ENCODE measurements at places on chromosomes 5 and 9.

GRCh38 chr9:133160742-133161546 is 2.8 kb downstream of the GBGT1 start:
- no peak for DNase-seq

- no peak for DNase-seq
Observed at GRCh38 chr5:11878814-11879213, 25.4 kb downstream of the CTNND2 start.

GRCh38 chr9:104795857-104796256 is 31.9 kb downstream of the NIPSNAP3B start:
- DNase-seq = no peak

GRCh38 chr5:102754767-102755431 is at the start of gene PAM:
Gene PAM, plus strand, starts transcription at chr5:102755305. Its CDS starts 110,891 bp downstream, at chr5:102866196.
- peak; percentile 51 for DNase-seq

GRCh38 chr5:170612256-170612678 is 108.4 kb downstream of the KCNIP1 start:
- DNase-seq = no peak

GRCh38 chr5:61257421-61257820 is 74.6 kb upstream of the ZSWIM6 start:
- no peak for DNase-seq

DNA sequence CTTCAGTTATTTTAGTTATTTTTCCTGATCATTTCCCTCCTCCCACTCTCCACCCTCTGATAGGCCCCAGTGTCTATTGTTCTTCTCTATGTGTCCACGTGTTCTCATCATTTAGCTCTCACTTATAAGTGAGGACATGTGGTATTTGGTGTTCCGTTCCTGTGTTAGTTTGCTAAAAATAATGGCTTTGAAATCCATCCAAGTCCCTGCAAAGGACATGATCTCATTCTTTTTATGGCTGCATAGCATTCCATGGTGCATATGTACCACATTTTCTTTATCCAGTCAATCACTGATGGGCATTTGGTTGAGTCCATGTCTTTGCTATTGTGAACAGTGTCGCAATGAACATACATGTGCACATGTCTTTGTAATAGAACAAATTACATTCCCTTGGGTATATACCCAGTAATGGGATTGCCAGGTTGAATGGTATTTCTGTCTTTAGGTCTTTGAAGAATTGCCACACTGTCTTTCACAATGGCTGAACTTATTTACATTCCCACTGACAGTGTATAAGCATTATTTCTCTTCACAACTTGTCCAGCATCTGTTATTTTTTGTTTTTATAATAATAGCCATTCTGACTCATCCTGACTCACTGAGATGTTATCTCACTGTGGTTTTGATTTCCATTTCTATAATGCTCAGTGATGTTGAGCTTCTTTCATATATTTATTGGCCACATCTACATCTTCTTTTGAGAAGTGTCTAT is 17.2 kb upstream of the DIRAS2 start:
- DNase-seq = no peak

GRCh38 chr9:129172816-129173215 is 5.2 kb downstream of the IER5L start:
- DNase-seq = no peak

GRCh38 chr9:35813434-35814105 is 1.3 kb downstream of the HINT2 start:
- no peak for DNase-seq

DNA sequence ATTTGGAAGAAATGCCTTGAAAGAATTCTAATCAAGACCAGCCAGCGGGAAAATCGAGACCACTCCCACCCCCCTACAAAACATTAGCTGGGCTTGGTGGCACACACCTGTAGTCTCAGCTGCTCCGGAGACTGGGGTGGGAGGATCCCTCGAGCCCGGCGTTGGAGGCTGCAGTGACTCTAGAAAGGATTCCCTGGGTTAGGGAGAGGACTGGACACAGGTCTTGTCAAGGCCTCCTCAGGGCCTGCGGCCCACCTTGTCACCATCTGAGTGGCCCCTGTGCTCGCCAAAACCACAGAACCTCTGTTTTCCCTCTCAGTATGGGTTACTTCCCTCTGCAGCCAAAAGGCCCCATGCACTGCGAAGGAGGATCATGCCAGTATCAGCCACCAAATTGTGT is 16.5 kb upstream of the GOLM1 start:
- no peak for DNase-seq

GRCh38 chr5:104178829-104179456 is 616.4 kb upstream of the NUDT12 start:
- DNase-seq = no peak

GRCh38 chr9:90956026-90956810 is 154.6 kb downstream of the SYK start:
- no peak for DNase-seq

Data from activated CD4-positive, alpha-beta T cell treated with anti-CD3 and anti-CD28 coated beads for 1 hour (primary cell).